ENCODE measurements at places on chromosomes 12 and 14. TPM values are rescaled to one million over a fixed set of nuclear protein-coding genes. Genes with fewer than 3 reads are reported as not detected.

TIMM9 gene
- 54.9 TPM for polyA plus RNA-seq

CCDC175 gene
- polyA plus RNA-seq, result not detected

ATF7IP gene
- polyA plus RNA-seq, result 12.5 TPM

LRP1 gene
- 116 TPM for polyA plus RNA-seq

SYNE3 gene
- 24.5 TPM for polyA plus RNA-seq

LALBA gene
- polyA plus RNA-seq, result not detected

TGM1 gene
- polyA plus RNA-seq, result 2.5 TPM

CDH24 gene
- polyA plus RNA-seq, result 7.0 TPM

Data from adipose tissue (tissue), 3 donors.